ENCODE measurements at places on chromosomes 6 and 20.

DNA sequence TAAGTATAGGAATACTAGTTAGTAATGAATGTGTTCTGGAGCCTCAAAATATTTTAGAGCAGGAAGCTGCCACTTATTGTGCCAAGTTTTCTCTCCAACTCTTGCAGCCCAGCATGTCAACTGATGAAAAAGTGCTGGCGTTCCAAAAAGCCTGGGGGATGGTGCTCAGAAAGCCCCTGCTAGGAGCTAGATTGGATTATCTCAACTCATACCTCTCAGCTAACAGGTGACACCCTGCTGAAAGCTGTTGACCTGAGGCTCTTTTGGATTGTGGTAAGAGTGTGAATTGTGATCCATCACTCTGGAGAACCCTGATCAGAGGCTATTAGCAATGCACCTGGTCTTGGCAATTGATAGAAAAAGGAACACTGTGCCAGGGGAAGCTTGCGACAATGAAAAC is 580.4 kb downstream of the EYS start:
- DNase-seq: no peak

- DNase-seq: no peak
These were observed 28.2 kb upstream of the VEGFA start for GRCh38 chr6:43741829-43742228.

DNA sequence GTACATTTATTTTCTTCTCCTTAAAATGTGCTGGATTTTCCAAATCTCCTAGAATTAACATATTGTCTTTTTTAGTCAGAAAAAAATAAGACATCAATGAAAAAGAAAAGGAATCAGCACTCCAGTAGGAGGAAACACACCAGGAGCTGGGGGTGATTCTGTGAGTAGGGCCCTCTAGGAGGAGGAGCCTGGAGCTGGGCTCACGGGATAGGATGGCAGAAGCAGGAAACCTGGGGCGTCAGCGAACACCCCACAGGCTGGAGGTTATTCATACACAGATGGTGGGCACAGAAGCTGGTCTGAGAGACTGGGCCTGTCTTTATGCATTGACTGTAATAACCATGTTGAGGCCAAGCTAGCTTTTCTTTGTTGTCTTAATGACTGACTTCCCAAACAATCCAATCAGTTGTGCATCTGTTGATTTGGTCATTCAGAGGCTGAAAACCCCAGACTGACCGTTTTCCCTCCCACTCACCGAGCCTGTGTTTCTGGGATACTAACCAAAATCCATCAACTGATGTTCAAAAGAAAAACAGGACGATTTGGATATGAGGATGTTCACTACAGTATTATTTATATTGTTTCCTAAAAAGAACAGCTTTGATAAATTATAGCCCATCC is 53.1 kb downstream of the CPNE5 start:
- no peak for DNase-seq

GRCh38 chr20:2751878-2752566 is 48.4 kb downstream of the CPXM1 start:
- no peak for DNase-seq

DNA sequence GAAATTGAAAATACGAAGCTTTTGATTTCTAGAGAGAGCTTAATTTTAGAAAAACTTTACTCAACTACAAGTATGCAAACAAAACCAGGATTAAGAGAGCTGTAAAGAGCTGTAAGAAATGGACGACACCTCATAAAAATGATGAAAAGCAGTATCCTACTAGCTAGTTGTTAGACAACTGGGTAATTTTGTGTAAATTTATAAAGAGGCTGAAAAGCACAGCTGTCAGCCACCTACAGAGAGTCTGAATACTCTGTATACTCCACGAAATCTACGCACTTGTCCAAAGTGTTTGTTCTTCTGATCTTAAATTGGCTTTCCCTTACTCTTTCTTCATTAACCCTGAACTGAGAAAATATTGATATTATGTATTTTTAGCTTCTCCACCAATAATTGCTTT is 808.4 kb upstream of the EPHA7 start:
- DNase-seq: no peak

DNA sequence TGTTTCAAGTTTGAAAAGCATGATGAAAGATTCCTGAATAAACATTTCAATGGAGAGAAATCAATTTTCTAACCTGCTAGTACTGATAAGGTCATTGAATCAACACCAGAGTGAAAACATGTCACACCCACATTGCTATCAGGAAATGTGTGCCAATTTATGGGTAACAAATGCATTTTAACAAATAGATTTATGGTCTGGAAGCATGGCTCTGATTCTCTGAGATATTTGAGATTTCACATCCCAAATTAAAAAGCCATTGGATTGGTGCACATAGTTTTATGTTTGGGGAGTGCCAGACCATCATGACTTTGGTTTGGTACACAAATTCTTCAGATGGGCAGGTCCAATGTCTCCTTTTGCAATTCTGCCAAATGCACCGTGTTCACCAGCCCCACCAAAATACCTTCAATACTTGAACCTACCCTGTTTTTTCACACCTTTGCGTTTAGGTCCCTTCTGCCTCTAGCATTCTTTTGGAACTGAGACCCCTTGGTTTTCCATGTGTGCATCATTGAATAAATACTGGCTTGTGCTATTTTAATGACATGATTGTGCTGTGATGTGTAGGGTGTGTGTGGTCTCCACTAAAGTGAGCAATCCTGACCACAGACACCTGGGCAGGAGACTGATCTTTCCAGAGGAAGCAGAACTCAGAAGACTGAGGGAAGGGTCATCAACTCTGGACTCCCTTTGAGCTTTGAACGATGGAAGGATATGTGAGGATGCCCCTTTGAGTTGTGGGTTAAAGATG is 20.4 kb downstream of the IL20RA start:
- DNase-seq: no peak

DNA sequence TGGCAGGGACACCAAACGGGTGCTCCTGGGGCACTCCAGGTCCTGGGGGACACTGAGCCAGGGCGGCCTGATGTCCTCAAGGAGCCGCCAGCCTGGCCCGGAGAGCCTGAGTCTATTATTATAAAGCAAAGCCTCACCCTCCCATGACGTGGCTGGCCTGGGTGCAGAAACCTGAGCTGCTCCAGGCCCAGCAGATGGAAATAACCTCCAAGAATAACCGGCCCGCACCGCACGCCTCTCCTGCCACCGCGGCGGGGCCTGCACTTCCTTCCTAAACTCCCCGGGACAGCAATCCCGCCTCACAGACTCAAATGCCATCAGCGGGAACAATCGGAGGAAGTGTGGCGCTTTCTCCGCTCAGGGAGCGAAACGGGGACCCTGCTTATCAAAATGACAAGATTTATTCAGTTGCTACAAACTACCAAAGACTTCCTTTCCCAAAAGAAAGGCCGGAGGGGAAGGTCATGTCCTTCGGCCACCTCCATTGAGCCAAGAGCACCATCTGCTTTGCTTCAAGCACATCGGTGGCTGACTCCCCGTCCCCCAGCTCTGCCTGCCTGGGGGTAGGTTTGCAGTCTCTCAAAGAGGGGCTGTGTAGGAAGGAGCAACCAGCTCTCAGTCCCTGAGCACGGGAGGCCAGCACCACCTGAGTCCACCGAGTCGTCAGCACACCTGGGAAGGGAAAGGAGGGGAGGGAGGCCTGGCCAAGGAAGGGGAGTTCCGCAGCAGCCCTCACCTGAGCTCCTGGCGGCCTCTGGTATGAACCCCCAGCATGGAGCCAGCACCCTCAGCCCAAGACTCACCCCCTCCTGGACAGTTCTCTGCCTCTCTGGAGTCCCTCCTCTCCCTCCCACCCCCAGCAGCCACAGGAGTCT is 78.6 kb upstream of the QKI start:
- peak; percentile 59 for DNase-seq

GRCh38 chr20:555976-556385 is 12.4 kb upstream of the CSNK2A1 start:
- DNase-seq: no peak

DNA sequence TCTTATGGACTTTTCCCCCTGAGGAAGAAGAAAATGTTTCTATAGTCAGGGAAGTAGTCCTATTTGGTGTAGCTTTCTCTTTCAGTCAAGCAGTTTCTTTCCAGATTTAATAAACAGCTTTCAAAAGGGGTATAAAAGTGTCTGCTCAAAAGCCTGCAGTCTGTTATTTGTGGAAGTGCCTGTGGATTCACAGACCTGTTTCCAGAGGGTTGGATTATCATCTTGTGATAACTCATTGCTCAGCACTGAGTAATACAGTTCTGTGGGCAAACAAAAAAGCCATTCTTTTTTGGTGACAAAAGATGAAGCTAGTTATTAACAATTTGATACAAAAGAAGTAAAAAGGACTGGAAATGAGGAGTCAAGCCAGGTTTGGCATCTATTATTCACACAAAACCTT is 358.2 kb upstream of the ID4 start:
- peak; percentile 30 for DNase-seq

DNA sequence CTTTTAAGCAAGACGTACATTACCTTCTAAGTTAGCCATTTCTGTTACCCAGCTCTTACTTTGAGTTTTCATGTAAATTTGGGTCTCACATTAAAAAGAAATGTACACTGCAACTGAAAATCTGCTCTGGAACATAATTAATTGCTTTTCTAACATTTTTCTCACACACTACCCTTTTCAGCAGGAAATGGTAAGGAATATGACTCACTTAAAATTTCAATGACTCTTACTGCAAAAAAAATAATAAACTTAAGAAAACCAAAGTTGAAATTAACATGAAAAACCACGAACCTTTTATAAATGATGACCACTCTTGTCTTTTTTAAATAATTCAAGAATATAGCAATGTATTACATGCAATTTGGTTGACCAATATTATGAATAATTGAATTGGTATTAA is 1.3 kb downstream of the CGA start:
- DNase-seq: peak; percentile 44

GRCh38 chr6:28841290-28841689 is 82.5 kb downstream of the TRIM27 start:
- no peak for DNase-seq

DNA sequence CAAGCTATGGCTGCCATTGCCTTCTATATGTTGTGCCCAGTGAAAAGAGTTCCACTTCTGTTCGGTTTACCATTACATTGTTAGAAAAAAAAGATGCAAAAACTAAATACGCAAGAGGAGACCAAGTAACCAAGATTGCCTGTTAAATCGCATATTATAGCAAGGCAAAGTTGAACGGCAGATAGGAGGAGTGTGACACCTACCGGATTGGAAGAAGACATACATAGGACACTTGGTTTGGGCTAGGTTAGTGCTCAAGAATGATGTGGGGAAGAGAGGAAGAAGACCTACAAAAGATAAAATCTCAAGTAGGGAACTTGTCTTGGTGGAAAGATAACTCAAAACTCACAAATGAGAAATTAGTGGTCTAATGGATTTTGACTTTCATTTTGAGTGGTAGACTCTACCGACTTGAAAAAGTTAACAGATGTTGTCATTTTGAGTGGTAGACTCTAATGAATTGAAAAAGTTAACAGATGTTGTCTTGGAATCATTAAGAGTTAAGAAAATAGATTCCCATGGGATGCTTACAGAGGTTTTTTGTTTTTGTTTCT is 95.5 kb downstream of the F13A1 start:
- no peak for DNase-seq

DNA sequence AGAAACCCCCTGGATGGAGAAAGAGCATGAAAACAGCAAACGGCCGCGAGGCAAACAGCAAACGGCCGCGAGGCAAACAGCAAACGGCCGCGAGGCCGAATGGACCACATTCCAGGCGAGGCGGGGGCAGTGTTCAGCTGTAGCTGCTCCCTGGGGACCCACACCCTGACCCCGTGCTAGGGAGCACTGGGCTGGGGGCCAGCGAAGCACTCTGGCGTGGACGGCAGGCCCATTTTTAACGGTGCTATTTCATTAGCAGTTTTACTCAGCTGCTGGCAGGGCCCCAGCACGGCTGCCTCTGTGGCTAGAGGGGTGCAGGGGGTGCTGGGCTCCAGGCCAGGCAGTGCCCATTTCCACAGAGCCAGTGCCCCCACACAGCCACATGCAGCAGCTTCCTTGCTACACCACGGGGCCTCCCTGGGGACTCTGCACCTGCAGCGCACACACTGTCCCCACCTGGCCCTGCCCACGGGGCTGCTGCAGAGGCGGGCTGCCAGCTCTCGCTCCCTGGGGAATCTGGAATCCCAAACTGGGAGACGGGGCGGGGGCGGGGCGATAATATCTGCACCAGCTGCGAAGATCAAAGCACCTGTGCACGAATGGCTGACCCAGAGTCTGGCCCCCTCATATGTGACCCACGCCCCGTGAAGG is 35.6 kb upstream of the SLCO4A1 start:
- DNase-seq: no peak

GRCh38 chr6:43970913-43971775 is 156.1 kb downstream of the MRPL14 start:
- no peak for DNase-seq

- DNase-seq: no peak
These were observed 37.0 kb upstream of the HLA-A start for GRCh38 chr6:29905286-29905685.

DNA sequence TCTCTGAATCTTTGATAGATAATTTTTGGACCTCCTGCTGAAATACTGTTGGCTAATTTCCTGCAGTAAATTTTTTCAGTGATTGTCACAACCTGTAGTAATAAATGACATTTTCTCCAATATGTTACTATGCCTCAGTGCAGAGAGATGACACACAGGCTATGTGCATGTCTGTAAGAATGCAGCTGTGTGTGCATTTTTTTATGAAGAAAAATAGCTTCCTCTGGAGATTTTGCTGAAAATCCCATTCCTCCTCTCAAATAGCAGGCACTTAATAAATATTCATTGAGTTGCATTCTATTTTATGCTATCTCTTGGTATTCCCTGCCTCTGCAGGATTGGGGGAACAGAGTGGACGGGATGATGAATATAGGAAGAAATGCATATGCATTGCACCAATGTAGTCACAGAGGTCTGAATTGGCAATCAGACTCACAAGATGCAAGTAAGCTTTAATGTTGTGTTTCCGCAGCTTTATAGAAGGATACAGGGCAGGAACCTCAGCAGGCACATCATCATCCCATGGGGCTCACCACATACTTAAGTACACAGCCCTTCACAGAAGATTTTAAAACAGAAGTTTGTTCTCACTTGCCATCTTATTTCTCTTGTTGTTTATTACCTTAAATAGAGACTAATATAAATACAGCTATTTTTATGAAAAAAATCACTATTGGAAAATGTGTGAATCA is 474.7 kb downstream of the EPM2A start:
- no peak for DNase-seq

DNA sequence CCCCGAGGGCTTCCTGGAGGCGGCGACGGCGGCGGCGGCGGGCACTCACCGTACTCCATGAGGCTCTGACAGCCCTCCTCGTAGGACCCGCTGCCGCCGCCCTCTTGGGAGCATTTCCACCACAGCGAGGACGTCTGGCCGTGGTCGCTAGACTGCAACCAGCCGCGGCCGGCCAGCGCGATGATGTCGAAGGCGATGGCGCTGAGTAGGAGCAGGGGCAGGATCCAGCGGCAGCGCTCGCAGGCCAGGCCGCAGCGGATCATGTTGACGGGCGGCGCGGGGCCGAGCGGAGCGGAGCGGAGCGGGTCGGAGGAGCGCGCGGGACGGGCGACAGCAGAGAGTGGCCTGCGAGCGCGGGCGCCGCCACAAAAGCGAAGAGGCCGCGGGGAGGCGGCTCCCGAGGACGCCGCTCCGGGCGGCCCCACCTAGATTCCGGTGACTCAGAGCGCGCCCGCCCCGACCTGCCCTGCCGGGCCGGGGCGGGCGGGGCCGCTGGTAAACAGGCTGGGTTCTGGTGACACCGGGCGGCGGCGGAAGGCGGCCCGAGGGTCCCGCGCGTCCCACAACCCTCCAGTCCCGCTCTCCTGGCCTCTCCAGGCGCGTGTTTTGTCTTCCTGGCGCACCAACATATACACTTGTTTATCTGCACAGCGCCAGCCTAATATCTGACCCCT is at the start of gene PERP:
Gene PERP (minus strand): TSS at position 342 of the 674 bp plus-strand sequence. CDS start 79 bp downstream, at position 263.
- DNase-seq: peak; percentile 43

GRCh38 chr6:55898342-55898741 is 23.0 kb upstream of the BMP5 start:
- DNase-seq: peak; percentile 23

- DNase-seq: peak; percentile 82
These were observed 334.1 kb upstream of the CITED2 start for GRCh38 chr6:139708337-139709199.

Measured in astrocyte of the spinal cord (primary cell).